ENCODE measurements at places on chromosomes 16 and 17.
A peak's percentile ranks its signal among the peaks of the same experiment; 100 is the strongest.

- no peak for DNase-seq
Observed at GRCh38 chr17:44979426-44979995, 11.4 kb upstream of the C1QL1 start.

- peak; percentile 52 for DNase-seq
Observed at GRCh38 chr17:81870131-81870980, 781 bp downstream of the ARHGDIA start.

DNA sequence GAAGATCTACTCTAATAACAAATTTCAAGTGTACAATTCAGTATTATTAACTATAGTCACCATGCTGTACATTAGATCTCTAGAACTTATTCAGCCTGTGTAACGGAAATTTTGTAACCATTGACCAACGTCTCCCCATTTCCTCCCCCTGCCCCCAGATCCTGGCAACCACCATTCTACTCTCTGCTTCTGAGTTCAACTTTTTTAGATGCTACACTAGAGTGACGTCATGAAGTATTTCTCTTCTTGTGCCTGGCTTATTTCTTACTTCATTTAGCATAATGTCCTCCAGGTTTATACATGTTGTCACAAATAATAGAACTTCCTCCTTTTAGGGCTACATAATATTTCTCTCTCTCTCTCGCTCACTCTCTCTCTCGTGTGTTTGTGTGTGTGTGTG, 157.5 kb downstream of the ANKFN1 start:
- peak; percentile 58 for DNase-seq

GRCh38 chr16:86768228-86768791, 190.0 kb downstream of the FOXL1 start:
- DNase-seq: no peak

DNA sequence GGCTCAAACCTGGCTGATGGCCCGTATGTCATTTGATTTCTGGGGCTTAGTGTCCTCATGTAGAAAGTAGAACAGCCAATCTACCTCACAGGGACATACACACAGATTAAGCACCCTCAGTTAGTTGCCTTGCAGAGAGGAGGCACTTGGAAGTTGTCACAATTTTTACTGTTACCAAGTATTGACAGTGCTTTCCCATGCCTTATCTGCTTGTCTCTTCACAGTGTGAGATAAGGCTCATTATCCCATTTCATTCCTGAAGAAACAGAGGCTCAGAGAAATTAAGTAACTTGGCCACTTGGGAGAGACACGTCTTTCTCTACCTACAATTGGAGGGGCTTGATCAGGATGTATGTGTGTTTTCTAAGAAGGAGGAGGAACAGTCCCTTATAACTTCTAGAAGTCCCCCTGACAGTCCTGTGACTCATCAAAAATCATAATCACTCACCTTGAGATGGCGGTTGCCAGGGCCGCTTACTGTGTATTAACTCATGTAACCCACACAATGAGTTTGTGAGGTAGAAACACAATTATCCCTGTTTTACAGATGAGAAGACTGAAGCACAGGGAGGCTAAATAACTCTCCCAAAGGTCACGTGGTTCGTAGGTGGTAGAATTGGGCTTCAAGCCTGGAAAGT, 56.9 kb upstream of the LHX1 start:
- no peak for DNase-seq

GRCh38 chr16:80517846-80518245, 22.9 kb upstream of the DYNLRB2 start:
- no peak for DNase-seq

- DNase-seq: peak; percentile 30
Observed at GRCh38 chr17:31517524-31517923, 126.0 kb downstream of the RAB11FIP4 start.

DNA sequence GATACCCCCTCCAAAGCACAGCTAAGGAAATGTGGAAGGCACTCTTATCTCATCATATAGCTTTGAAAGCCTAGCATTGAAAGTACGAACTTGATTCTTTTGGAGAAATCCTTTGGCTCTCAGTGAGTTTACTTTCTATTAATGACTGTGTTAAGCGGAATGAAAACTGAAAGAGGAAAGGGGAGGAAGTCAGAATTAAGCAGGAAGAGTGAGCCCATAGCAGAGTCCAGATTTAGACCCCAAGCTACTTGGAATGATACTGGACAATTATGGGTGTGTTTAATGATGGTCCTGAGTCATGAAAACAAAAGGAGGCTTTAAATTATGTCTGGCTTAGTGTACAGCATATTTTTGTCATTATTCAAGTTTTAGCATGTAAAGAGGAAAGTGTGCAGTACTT, 42.2 kb downstream of the TENT4B start:
- no peak for DNase-seq

DNA sequence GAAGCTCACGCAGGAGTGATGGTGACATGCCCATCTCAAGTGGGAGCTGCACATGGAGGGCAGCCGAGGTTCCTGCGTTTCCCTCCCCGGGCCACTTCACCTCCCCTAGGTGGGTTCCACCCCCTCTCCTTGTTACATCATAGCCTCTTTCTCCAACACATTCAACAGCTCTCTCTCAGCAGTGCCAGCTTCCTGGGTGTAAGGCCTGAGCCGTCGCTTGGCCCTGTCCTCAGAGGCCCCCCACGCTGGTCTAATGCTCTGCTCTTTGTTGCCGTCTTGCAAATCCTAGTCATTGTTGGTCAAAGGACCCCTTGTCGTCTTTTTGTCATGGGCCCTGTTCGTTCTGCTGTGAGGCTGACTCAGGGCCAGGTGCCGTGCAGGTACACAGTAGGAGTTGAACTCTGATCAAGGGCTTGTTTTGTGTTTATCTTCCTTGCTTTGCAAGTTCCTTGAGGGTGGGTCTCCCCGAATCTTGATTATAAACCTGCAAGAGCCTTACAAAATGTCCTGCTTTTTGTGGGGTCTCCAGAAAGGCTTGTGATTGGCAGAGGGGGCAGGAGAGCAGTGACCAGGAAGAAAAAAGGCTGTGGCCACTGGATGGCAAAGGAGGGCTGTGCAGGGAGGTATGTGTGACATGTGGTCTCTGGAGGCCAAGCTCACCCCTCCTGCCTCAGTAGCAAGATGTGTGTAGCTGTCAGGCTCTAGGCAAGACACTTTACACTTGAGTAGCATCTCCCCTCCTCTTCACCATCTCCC, 136.6 kb downstream of the CCDC182 start:
- DNase-seq: no peak

DNA sequence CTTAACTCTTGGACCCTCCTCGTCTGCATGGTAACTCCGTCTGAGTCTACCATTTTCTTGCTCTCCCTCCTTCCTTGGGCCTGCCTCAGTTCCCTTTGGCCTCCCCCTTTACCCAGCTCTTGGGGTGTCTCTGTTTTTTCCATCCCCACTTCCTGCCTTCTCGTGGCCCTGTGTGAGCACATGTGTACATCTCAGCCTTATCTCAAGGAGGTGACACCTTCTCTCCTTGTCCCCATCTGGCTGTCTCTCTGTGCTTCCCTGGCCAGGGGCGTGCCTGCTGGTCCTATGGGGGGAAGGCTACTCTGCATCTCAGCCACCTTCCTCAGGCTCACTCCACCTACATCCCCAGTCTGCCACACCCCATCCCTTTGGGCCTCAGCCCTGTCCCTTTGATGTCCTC, 6.6 kb downstream of the CTF1 start:
- DNase-seq: peak; percentile 68

GRCh38 chr17:9998060-9998459, 93.0 kb upstream of the RCVRN start:
- no peak for DNase-seq

DNA sequence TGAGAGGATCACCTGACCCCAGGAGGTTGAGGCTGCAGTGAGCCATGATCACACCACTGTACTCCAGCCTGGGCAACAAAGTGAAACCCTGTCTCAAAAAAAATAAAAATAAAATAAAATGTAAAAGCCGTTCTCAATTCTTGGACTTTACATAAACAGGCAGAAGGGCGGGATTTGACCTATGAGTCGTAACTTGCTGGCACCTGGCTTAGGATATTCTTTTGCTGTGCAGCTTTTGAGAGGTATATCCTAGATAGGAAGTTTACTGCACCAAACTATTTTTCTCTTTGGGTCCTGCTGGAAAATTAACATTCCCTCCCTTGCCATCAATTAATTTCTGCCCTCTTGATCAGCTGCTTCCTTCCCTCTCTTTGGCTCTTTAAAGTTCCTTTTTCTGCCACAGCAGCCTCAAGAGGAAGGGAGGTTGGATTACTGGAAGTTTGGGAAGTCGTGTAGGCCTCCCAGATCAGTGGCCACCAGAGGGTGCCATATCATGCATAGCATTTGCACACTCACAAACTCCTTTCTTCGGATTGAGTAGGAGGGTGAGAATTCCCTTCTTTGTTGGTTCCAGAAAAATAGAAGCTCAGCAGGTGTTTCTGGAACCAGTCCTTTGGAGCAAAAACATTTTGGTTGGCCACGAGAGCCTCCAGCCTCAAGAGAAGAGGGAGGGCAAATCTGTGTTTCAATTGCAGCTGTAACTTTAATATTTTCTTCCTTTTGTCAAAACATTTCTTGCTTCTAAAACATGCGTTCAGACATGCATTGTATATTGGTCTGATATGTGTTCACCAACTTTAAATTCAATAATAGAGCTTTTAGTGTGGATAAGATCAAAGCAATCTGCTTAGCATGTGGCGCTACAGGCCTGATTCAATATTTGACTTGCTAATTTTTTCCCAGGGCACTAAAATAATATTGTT, 147.3 kb downstream of the CCDC182 start:
- peak; percentile 57 for DNase-seq

DNA sequence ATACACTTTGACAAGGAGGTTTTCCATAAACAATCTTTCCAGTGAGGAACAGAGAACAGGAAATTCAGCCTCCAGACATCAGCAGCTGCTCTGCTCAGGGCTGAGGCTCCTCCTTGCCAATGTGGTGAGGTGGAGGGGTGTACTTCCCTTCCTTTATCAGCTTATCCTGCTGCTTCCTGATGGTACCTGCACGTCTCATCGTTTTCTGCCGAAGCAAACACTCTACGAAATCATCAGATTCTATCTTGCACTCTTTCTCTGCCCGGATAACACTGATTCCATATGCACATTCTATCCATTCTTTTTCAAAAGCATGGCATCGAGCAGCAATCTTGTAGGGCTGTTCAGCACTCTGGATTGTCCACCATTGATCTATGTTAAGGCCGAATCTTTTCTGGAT, 15.4 kb upstream of the SEZ6 start:
- no peak for DNase-seq

DNA sequence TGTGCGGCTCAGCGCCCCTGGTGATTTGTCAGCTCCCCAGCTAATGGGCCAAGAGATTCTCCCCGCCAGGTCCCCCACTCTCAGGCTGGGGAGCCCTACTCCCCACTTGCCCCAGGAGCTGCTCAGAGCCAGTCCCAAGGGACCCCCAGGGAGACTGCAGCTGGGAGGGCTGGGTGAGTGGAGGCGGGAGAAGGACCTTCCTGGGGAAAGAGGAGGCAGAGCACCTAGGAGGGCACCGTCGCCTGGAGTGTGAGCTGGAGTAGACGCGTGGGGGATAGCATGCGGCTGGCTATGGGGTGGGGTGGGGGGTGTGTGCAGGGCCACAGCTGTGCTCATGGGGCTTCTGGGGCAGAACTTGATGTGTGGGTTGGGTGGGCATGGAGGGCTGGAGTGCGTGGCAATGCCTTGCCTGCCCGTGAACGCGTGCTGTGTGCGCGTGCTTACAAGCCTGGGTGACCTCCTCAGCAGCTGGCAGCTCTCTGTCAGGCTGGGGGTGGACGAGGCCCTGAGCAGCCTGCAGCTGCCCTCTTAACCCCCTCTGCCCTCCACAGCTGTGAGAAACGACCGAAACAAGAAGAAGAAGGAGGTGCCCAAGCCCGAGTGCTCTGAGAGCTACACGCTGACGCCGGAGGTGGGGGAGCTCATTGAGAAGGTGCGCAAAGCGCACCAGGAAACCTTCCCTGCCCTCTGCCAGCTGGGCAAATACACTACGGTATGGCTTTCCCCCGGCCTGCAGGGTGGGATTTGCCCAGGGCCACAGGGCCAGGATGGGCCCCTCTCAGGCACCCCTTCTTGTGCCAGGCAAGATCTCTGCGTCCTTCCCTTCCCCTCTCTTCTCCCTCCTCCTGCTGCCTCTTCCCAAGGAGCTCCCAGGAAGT, 12.9 kb downstream of the GJD3 start:
- DNase-seq: no peak

- peak; percentile 53 for DNase-seq
Observed at GRCh38 chr17:10349403-10349802, 23.4 kb downstream of the MYH13 start.

GRCh38 chr17:56674401-56674925, 81.0 kb downstream of the NOG start:
- no peak for DNase-seq

- DNase-seq: no peak
Observed at GRCh38 chr17:16879686-16880085, 92.2 kb downstream of the TNFRSF13B start.

- DNase-seq: no peak
Observed at GRCh38 chr17:28896491-28896883, 1.0 kb downstream of the FLOT2 start.

GRCh38 chr16:70390774-70391173, 44.1 kb downstream of the DDX19A start:
- DNase-seq: no peak

DNA sequence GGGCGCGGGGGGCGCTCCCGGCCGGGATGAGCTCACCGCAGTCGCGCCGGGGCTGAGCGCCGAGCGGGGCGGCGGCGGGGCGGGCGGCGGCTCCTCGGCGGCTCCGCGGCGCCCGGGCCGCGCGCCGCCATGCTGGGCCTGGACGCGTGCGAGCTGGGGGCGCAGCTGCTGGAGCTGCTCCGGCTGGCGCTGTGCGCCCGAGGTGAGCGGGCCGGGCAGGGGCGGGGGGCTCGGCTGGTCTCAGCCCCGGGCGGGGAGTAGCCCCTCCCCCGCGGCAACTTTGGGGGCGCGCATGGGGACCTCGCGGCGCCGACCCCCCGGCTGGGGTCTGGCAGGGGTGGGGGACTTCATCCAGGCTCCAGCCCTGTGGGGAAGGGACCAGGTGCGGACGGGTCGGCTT, at the start of gene ARHGDIG:
Gene ARHGDIG, plus strand, starts transcription at position 40 of the 400 bp plus-strand sequence. Its CDS starts 90 bp downstream, at position 130.
- no peak for DNase-seq

- no peak for DNase-seq
Observed at GRCh38 chr16:84514295-84514873, 9.9 kb upstream of the MEAK7 start.

DNA sequence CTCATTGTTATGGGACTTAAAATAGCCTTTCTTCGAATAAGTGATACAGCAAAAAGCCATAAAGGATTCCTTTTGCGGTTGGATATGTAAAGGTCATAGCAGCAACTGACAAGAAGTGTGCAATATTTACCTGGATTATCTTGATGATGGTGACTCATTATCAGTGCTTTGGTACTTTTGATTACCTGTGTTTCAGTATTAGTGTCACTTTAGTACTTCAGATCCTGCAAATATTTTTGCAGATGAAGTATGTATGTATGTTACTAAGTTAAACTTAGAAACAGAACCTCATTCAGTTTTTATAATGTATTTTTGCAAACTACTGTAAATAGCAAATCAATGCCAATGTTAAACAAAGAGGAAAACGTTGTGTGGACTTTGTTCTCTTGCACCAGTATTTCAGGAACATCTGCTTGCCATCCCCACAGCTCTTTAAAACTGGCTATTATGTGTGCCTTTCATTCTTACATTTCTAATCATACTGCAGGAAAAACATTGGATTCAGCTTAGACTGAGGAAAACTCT, 10.5 kb downstream of the CNEP1R1 start:
- no peak for DNase-seq

GRCh38 chr17:6570731-6571451, 14.5 kb upstream of the PITPNM3 start:
- DNase-seq: no peak

- peak; percentile 99 for DNase-seq
Observed at GRCh38 chr17:15490634-15491261, 23.3 kb upstream of the CDRT4 start.
